Stimulated activated CD4-positive, alpha-beta T cell treated with anti-CD3 and anti-CD28 coated beads, Interleukin-15, amount 100 ng/mL, for 24 hours (primary cell): ENCODE measurements at places on chromosomes 7 and 10.

GRCh38 chr10:99430116-99430450, 341 bp downstream of the GOT1 start:
- DNase-seq, result no peak

- DNase-seq, result no peak
These were observed 167.3 kb downstream of the PPP1R3A start for GRCh38 chr7:113751547-113751946.

GRCh38 chr10:48634198-48634983, 29.5 kb upstream of the ARHGAP22 start:
- peak; percentile 60 for DNase-seq

DNA sequence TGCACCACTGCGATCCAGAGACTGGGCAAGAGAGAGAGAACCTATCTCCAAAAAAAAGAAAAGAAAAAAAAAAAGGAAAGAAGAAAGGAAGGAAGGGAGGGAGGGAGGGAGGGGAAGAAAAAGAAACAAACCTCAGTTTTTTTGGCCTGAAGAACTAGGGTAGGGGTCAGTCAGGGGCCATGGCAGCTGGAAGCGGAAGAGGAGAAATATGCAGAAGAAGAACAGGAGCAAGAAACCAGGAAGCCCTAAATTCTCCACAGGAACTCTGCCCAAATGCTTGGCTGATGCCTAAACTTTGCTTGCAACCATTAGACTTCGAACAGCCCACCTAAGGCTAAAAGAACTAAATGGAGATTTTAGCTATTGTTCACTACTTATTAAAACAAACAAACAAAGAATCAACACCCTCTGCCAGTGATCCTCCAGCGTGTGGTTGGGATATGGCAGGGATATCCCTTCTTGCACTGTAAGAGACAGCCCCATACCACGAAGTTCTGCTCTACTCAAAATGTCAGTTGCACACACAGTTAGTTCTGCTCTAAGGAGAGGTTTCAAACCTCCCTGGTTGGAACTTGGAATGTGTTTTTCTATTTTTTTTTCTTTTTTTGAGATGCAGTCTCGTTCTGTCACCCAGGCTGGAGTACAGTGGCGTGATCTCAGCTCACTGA, 139.5 kb downstream of the FAM107B start:
- no peak for DNase-seq

- DNase-seq, result no peak
These were observed 99.2 kb upstream of the LYZL2 start for GRCh38 chr10:30728766-30729165.

- DNase-seq, result no peak
These were observed 552.2 kb downstream of the MDFIC start for GRCh38 chr7:115474137-115474536.

GRCh38 chr7:106793015-106793975, 71.8 kb upstream of the PIK3CG start:
- DNase-seq, result peak; percentile 48
